ENCODE measurements at places on chromosomes 5 and 9. TPM values are rescaled to one million over a fixed set of nuclear protein-coding genes. Genes with fewer than 3 reads are reported as not detected.

RUFY1 gene
- 41.2 TPM for total RNA-seq

FAM221B gene
- 1.1 TPM for total RNA-seq

CCNH gene
- total RNA-seq, result 34.1 TPM

SPATA31A3 gene
- not detected for total RNA-seq

LHX3 gene
- total RNA-seq, result 0.10 TPM

TTC39B gene
- 8.5 TPM for total RNA-seq

F12 gene
- total RNA-seq, result 5.7 TPM

GABRA6 gene
- not detected for total RNA-seq

CCDC192 gene
- 2.0 TPM for total RNA-seq

IFNA21 gene
- not detected for total RNA-seq

CETN3 gene
- total RNA-seq, result 27.6 TPM

DBH gene
- 0.10 TPM for total RNA-seq

LHX6 gene
- total RNA-seq, result 10.0 TPM

FOXI1 gene
- not detected for total RNA-seq

ABLIM3 gene
- 7.8 TPM for total RNA-seq

All from type B pancreatic cell (in vitro differentiated cells).